ENCODE measurements at places on chromosomes 4 and X. TPM values are rescaled to one million over a fixed set of nuclear protein-coding genes. Genes with fewer than 3 reads are reported as not detected.

DNA sequence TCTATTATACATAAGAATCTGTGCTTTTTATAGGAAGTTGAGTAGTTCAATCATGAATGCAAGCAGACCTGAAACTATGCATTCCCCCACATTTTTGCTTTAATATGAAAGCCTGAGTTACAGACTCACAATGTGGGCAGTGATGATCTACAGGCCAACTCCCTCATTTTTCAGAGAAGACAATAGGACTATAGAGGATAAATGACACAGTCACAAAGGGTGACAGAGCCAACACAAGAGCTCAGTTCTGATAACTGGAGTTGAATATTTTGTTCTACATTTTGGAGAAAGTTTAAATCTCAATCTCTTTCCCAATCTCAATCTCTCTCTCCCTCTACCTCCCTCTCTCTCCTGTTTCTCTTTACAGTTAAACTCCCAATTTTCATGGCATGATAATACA is 27.0 kb downstream of the MBNL3 start:
- H3K4me1 ChIP-seq = 0 out of 2 replicates have a peak, but pooled peaks cover 1% of the 10 kb centered on the region
- H3K4me3 ChIP-seq = no peak overlapping the region
- no peaks in the 10 kb centered on the region for H3K27me3 ChIP-seq
- H3K27ac ChIP-seq = no peak overlapping the region

DNA sequence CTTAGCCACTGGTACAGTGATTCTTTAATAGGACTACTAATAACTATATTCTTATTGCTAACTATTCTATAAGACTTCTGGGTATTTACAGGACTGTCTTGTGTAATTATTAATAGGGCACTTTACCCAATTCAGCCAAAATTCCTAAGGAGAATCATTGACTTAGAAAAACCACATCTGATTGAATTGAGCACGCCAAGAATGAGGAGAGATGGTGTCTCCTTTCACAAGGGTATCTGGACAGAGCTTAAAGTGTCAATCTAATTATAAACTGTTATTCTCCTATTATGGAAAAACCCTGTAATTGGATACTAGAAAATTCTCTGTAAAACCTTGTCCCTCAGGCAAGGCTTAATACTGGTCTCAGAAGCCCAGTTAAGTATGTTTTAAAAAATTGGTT is 111.1 kb upstream of the TLL1 start:
- no peaks in the 10 kb centered on the region for H3K36me3 ChIP-seq
- no peaks in the 10 kb centered on the region for H3K27me3 ChIP-seq
- no peak for DNase-seq
- H3K27ac ChIP-seq = no peak overlapping the region

GRCh38 chr4:181083757-181084361 is 1159.3 kb upstream of the TENM3 start:
- no peak for DNase-seq
- no peaks in the 10 kb centered on the region for H3K27me3 ChIP-seq
- no peaks in the 10 kb centered on the region for H3K4me1 ChIP-seq
- H3K36me3 ChIP-seq = no peaks in the 10 kb centered on the region
- H3K4me3 ChIP-seq = no peak overlapping the region

Gene GABRQ
- total RNA-seq = not detected

Data from HepG2 (cell line).